Non-pigmented ciliary epithelial cell (primary cell): ENCODE measurements at places on chromosomes 1 and 21.
A peak's percentile ranks its signal among the peaks of the same experiment; 100 is the strongest.

DNA sequence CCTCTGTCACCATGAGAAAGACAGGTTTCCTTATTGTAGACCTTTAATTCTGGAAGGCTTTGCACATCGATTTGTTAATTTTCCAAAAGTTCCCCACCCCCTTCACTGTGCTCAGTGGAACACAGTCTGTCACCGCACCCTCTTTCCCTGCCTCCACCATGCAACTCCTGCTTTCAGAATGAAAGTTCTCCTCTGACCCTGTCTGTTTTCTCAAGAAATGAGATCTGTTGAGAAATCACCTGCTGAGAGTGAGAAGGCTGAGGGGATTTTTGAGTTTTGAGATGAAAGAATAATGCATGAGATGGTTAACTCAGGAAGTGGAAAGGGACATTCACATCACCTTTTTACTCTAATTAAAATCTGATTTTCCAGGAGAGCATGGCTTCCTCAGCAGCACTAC lies 99.6 kb downstream of the CYYR1 start:
- no peak for DNase-seq

GRCh38 chr1:228452194-228453021 lies 34.8 kb upstream of the RNF187 start:
- DNase-seq, result no peak

DNA sequence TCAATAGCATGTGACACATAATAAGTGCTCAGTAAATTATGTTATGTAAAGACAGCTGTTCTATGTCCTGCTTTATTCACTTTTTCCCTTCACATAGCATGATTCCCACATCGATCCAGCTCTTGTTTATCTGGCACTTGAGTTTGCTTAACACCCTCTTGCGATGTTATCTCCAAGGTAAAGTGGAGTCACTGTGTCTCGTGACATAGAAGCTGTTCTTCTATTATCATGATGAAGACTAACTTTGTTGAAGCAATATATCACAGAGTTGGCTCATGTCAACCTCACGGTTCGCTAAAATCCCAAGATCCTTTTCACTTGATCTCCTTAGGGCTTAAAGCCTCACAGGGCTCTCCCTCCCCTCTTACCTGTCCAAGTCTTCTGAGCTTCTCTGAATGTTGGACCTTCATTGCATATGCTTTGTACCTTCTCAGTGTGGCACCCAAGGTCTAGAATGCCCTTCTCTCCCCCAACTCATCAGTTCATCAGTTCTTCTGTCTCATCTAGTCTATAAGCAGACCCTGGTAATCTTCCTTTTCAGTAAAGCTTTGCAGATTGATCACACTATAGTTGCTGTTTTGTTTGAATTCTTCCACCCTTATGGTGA lies 38.0 kb downstream of the PLXNA2 start:
- DNase-seq, result no peak

GRCh38 chr21:15671188-15671587 lies 58.6 kb upstream of the USP25 start:
- DNase-seq, result no peak

GRCh38 chr1:6956488-6957159 lies 171.4 kb downstream of the CAMTA1 start:
- DNase-seq, result no peak

- DNase-seq, result no peak
Observed at GRCh38 chr1:31911994-31912780, 26.0 kb downstream of the PTP4A2 start.

GRCh38 chr1:15417059-15417934 lies 7.6 kb downstream of the EFHD2 start:
- no peak for DNase-seq

GRCh38 chr1:234969011-234969441 lies 159.6 kb downstream of the TOMM20 start:
- DNase-seq, result no peak

DNA sequence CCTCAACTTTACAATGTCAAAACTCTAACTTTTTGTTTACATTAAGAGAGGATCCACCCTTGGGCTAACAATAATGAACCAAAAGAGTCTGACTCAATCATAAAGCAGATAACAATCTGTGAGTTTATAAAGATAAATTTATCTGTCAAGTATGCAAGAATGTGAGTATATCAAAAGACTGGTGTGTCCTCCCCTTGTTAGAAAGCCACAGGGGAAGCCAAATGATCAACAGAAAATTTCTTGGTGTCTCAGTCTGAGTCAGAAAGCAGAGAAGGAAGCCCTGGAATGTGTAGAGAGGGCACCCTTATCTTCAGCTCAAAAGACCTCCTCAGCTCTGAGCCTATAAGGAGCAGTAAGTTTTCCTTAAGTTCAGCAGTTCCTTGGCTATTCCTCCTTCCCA lies 13.9 kb upstream of the PDIK1L start:
- DNase-seq, result peak; percentile 32

DNA sequence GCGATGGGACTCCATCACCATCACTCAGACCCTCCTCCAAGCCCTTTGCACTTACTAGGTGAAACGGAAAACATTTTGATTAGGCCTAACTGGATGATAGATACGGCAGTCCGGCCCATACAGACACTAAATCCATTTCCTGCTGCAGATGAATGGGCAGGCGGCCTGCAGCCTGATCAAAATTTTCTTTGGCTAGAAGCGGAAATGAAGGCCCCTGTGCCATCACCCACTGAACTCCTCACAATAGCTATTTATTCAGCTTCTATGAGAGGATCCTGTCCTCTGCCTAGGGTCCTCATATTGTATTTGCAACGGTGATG lies 200.5 kb downstream of the OMA1 start:
- DNase-seq, result no peak

DNA sequence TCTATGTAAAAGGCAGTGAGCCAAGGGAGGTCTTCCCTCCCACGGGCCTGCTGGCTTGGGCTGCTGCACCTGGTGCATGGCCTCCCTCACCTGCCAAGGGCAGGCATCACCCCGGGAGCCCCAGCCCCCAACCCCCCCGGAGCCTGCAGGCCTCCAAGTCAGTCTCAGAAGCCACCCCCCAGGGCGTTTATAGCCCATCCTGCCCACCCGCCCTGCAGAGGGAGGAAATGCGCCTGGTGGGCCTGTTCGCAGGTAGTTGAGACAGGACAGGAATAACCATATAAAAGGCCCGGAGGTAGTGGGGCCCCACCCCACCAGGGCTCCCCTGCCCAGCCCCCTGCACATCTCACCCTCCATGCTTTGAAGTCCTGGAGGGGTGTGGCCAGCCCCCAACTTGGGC lies 18.2 kb upstream of the ARF1 start:
- no peak for DNase-seq

GRCh38 chr21:17085707-17086106 lies 427.1 kb upstream of the CXADR start:
- DNase-seq, result no peak

- no peak for DNase-seq
Observed at GRCh38 chr1:26745191-26745590, 42.6 kb upstream of the PIGV start.

GRCh38 chr1:38217316-38217715 lies 170.7 kb upstream of the POU3F1 start:
- no peak for DNase-seq

GRCh38 chr21:34640858-34641257 lies 25.9 kb upstream of the RCAN1 start:
- peak; percentile 63 for DNase-seq

DNA sequence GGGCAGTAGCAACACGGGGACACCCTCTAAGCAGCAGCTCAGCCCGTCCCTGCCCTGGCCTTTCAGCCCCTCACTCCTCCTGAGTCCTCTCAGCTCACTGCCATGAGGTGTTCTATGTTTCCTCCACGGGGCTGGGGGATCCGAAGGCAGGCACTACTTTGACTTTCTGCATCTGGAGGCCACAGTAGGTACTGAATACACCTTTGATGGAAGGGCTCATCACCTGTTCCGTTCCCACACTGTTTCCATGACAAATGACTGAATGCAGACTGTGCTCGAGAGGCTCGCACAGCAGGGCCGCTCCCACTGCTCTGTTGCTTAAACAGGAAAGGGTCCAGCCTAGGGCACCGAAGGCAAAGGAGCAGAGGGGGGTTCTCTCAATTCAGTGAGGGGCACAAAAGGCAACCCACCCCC lies 77.6 kb upstream of the DNAH14 start:
- no peak for DNase-seq

DNA sequence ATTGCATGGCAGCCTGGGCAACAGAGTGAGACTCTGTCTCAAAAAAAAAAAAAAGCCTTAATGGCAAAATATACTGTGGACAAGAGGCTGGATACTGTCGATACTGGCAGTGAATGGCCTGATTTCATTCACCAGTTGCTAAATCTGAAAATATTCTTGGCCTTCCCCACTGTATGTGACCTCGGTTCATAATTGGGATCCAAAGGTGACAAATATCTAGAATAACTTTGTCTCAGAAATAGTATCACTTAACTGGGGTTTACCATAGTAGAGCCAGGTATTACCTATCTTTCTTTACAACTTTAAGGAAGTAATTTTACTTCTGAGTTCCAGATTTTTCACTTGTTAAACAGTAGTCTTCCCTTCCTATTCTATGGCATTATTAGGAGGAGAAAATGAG lies 8.4 kb downstream of the MTF2 start:
- no peak for DNase-seq

GRCh38 chr1:5453347-5453746 lies 538.9 kb downstream of the NPHP4 start:
- no peak for DNase-seq

DNA sequence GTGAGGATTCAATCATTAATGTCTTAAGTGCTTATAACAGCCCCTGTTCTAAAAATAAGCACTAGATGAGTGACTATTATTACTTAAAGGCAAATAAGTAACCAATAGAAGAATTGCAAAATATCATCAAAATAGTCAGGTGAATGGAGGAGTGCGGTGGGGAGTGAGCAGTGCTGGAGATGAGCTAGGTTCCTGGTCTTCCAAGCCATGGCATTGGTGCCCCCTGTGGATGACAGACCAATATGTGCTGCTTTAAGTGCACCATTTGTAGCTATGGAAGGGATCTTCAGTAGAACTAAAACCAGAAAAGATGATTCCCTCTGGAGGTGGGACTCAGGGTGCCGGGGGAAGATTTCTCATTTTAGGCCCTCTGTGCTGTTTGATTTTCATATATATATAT lies 46.1 kb upstream of the SLC30A1 start:
- DNase-seq, result no peak

DNA sequence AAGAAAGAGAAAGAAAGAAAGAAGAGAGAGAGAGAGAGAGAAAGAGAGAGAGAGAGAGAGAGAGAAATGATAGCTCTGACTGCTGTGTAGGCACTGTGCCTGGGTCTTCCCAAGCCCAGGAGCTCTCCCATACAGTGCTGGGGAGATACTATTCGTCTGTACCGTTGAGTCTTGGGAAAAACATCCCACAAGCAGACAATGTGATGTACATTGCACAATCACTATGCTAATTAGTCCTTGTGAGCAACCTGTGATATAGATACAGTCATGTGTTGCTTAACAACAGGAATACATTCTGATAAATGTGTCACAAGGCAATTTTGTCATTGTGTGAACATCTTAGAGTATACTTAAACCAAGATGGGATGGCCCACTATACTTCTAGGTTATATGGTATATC lies 381.0 kb downstream of the HHAT start:
- no peak for DNase-seq

DNA sequence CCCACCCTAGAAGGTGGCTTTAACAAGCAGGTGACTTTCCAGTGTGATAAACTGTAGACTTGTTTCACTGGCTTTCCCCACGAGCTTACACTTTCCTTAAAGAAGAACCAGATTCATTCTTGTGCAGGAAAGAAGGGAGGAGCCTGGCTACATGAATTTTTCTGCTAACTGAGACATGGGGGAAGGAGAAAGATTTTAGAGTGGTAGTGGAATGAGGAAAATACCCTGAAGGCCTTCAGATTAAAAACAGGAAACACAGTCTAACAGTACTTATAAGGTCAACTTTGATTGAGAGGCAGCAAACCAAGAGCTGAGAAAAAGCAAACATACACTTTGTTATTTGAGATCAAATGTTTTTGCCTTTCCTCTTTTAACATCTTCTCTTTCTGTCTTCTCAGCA lies 640.9 kb upstream of the PLXNA2 start:
- DNase-seq, result no peak

DNA sequence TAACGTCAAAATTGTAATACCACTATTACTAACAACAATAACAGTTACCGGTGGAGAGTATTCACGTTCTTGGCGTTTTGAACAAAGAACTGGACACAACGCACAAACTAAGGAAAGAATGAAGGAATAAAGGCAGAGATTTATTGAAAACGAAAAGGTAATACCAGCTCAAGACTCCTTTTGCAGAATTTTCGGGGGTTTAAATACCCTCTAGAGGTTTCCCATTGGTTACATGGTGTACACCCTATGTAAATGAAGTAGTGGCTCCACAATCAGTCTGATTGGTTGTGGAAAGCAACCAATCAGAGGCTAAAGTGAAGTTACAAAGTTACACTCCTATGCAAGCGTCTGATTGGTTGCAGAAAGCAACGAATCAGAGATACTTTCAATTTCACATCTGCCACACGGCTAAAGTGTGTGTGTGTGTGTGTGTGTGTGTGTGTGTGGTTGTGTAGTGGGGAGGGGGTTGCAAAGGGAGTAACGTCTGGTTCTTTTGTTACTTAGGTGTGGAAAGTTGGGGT lies 1.1 kb upstream of the GTF2B start:
- DNase-seq, result no peak

DNA sequence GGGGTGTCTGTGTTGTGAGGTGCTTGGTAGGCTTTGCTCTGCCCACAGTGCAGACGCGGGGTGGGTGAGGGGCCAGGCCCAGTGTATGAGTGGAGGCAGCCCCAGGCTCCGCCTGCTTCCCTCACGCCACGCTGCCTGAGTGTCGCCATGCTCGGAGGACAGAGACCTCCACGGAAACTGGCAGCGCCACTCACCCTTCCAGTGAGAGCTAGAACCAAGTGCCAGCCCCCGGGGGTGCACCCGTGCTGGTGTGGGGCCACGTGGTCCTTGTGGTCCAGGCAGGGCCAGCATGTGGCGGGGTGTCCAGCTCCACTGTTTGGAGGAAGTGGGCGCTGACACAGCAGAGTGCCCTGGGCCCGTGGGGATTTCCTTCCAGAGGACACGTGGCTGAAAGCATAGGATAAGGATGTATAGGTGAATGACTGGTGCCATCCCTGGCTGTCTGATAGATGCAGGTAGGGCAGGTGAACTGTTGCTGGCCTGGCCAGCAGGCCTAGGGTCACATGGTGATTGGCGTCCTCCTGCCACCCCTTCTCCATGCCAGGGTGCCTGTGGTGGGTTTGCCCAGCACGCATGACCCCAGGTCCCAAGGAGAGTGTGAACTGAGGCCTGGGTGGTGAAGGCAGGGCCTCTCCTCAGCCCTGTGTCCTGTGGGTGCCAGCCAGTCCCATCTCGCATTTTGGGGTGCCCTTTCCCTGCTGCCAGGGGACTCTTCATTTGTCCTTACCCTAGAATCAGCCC lies 3.8 kb downstream of the LRRC3 start:
- DNase-seq, result no peak

GRCh38 chr1:11065796-11066195 lies 6.0 kb upstream of the SRM start:
- DNase-seq, result no peak

GRCh38 chr1:55618199-55618598 lies 403.0 kb upstream of the USP24 start:
- no peak for DNase-seq
